CD4-positive, alpha-beta T cell treated with Interleukin-15 for 4 hours (primary cell): ENCODE measurements at places on chromosomes 6 and 20.

GRCh38 chr20:62721511-62722370 is 13.1 kb downstream of the NTSR1 start:
- DNase-seq, result no peak

- no peak for DNase-seq
Observed at GRCh38 chr6:136467186-136467585, 83.0 kb downstream of the MAP7 start.

DNA sequence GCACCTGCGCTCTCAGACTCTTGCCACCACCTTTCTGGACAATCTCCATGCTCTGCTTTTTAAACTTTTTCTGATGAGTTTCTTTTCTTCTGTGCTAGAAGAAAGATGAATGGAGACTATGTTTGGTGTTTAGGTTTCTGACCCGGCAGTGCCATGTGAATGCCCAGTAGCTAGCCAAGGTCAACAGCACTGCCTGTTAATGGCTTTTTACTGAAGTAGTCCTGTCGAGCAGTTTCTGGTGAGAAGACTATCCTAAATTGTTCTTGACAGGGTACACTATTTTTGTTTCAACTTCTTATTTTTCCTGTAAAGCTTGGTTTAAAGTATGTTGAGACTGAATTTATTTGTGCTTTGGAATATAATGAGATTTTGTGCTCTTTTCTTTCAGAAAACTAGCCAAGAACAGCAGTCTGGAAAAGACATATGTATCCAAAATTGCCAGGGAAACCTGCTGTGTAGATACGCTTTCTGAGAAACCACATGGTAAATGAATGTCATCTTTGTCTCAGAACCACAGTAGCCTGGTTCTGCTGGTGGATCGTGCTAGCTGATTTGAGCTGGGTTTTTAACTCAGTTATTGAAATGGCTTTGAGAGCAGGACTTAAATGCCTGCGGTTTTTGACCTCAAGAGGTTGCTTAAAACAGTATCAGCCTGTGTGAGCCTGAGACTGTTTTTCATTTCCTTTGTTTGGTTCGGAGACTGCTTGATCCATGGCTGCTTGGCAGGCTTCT is 48.1 kb downstream of the KCNS1 start:
- peak; percentile 40 for DNase-seq

DNA sequence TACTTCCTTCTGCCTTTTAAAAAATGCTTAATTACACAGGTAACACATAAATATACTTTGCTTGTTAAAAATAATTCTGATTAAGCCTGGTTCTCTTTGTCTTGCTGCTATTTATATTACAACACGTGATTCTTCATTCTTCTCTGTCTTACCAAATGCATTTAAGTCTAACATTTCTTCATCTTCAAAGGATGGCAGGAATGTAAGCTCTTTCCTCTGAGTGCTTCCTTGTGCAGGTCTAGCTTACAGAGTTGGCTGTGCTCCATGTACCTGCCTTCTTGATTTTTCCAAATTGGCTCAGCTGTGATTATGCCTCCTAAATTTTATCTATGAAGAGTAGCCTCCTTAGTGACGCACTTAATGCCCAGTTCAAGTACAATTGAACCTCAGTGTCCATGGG is 44.4 kb downstream of the RNF144B start:
- no peak for DNase-seq

DNA sequence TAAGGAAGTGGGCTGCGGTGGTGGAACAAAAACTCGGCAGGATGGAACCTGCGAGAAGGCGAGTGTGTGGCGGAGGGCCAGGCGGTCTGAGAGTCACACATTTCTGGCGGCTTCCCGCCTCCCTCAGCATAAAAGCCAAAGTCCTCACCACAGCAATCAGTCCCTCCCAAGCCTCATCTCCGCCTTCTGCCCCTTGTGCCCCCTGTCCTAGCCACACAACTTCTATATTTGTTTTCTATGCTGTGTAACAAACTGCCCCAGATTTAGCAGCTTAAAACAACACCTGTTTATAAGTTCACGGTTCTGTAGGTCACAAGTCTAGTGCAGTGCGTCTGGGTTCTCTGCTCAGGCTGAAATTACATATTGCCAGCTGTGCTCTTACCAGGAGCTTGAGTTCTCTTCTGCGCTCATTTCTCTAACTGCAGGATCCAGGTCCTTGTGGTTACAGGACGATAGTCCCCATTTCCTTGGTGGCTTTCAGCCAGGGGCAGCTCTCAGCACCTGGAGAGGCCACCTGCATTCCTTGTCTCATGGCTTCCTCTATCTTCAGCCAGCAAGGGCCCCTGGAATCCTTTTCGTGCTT is 11.7 kb upstream of the SPO11 start:
- no peak for DNase-seq

DNA sequence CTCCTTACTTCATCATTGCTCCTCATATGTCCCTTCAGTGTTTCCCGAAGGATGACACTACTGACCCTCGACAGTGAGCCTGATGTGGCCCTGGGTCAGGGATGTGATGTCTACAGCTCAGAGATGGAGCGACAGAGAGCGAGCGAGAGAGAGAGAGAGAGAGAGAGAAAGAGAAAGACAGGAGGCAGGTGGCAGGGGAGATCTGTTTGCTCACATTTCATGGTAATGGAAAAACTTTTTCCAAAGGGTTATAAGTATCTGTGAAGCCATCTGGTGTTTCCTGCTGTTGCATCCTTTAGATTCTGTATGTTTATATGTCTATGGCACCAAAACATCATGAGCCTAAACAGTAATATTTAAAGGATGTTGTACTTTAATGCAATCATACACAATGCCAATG is 77.2 kb downstream of the PPP1R3G start:
- no peak for DNase-seq

- no peak for DNase-seq
Observed at GRCh38 chr20:1943275-1944002, 48.2 kb downstream of the SIRPA start.

GRCh38 chr6:128179876-128180438 is 279.1 kb upstream of the THEMIS start:
- no peak for DNase-seq

GRCh38 chr20:49821870-49822331 is 9.3 kb downstream of the SLC9A8 start:
- no peak for DNase-seq

- no peak for DNase-seq
Observed at GRCh38 chr20:36865861-36866149, 10.1 kb upstream of the TLDC2 start.

- no peak for DNase-seq
Observed at GRCh38 chr6:52588087-52588709, 11.3 kb upstream of the TRAM2 start.

GRCh38 chr6:49333345-49334125 is 129.5 kb downstream of the MMUT start:
- DNase-seq, result no peak

DNA sequence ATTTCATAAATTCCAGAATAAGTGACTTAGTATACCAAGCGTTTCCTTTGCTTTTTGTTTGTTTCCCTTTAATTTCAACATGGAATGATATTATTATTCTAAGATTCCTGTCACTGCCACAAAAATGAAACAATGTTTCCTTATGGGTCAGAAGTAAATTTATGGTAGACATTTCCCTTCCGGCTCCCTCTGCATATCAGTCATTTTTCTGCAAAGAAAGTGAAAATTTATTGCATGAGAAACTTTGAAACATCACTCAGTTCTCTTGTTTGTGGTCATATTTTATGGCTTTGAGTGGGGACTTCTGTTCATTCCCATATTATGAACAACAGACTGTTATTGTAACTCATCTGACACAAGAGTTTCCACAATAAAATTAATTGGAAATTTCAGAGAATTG is 97.8 kb downstream of the NKAIN2 start:
- no peak for DNase-seq

DNA sequence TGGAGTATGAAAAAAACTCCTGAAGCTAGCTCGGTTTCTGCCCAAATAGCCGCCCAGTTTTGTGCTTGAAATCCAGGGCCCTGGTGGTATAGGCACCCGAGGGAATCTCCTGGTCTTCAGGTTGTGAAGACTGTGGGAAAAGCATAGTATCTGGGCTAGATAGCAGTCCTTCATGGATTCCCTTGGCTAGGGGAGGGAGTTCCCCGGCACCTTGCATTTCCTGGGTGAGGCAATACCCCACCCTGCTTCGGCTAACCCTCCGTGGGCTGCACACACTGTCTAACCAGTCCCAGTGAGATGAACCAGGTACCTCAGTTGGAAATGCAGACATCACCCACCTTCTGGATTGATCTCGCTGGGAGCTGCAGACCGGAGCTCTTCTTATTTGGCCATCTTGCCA is 184.5 kb upstream of the SLC35B3 start:
- no peak for DNase-seq

GRCh38 chr6:160088069-160088783 is 33.4 kb upstream of the SLC22A1 start:
- DNase-seq, result no peak

DNA sequence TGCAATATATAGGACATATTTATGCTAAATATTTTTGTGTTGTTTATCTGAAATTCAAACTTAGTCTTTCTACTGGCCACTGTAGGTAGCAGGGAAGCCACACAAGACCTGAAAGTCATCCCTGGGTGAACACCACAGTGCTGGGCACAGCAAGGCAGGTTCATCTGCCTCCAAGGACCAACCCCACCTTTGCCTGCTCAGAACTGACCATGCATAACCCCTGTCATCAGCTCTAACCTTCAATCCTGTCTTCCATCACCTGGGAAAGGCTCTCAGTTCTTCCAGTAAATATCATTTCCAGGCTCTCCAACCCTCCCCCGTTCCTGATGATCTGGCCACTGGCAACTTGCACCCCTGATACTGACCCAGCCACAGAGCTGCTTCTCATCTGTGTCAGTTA is 32.7 kb upstream of the CST7 start:
- no peak for DNase-seq

DNA sequence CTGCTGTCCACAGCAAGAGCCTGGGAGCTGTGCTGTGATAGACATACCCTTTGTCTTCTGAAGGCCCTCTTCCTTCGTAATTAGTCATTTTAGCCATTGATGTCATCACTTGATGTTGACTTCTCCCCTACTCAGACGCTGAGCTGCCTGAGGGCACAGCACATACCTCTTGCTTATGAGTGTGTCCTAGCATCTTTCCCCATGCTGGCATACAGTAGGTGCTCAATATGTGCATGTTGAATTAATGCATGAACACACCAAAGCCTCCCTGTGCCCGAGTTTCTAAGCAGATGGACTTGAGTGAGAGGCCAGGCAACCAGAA is 35.8 kb upstream of the FAM83D start:
- DNase-seq, result no peak

- no peak for DNase-seq
Observed at GRCh38 chr6:85403331-85404015, 46.4 kb upstream of the NT5E start.

- DNase-seq, result no peak
Observed at GRCh38 chr6:157787080-157787479, 36.0 kb upstream of the SNX9 start.

- no peak for DNase-seq
Observed at GRCh38 chr6:117298941-117299340, 33.6 kb downstream of the VGLL2 start.

GRCh38 chr20:3653921-3654320 is 9.3 kb downstream of the GFRA4 start:
- no peak for DNase-seq

GRCh38 chr6:63923139-63923739 is 287.6 kb downstream of the PHF3 start:
- DNase-seq, result peak; percentile 18

DNA sequence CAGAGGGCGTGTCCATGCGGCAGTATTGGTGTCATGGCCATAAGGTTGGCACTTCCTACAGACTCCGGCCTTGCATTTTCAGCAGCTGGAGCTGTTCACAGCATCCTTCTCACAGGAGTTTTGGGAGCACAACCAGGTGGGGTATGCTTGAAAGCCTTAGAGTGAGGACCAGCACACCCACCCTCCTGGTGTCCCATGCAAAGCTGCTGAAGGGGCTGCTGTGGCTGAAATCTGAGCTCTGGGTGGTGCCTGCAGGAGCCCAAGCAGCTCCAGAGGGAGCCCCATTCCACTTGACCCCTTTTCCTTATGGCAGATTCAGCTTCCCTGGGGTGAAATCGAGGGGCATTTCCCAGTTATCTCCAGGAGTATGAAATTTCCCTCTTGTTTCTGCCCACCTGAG is 74.0 kb upstream of the BHLHE23 start:
- DNase-seq, result no peak

DNA sequence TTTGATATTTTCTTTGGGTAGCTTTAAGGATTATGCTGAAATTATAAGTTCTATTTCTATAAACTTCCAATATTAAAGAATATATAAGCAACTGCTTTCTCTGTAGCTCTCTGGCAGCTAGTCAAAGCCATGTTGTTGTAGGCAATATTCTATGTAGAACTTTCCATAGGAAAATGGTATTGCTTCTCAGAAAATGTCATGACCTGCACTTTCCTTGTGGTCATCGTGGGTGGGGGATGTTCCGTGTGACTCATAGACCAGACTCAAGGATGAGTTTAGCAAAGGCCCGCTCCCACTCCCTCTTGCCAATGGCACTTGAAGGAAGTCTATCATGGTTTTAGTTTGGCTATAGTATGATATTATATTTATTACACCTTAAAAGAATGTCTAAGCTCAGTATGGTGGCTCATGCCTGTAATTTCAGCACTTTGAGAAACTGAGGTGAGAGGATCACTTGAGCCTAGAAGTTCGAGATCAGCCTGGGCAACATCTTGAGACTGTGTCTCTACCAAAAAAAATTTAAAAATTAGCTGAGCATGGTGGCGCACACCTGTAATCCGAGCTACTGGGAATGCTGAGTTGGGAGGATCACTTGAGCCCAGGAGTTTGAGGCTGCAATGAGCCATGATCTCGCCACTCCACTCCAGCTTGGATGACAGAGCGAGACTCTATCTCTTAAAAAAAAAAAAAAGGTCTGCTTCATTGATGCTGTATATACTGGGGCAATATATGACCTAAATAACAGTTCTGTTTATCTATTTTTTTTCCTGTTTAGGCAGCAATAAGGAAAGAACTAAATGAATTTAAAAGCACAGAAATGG is 36.6 kb upstream of the LTV1 start:
- DNase-seq, result peak; percentile 18

- DNase-seq, result no peak
Observed at GRCh38 chr20:58647796-58648501, 3.1 kb upstream of the STX16 start.

DNA sequence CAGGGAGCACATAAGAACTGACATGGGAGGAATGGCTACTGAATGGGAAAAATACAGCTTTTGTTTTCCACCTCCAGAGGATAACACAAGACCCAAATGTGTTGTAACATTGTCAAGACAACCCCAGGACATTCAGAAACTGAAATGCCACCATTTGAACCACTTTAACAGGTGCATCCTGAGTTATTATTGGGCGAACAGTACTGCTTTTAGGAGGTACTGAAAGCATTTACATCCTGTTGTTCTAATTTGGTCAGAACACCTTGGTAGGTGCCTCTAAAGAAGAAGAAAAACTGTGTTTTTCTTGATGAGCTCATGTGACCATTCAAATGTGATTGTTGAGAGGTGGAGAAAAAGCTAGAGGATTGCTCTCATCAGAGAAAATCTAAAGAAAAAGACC is 6.4 kb upstream of the TXNDC5 start:
- DNase-seq, result no peak

- no peak for DNase-seq
Observed at GRCh38 chr20:47392015-47392720, 35.7 kb upstream of the ZMYND8 start.
